Activated CD8-positive, alpha-beta memory T cell treated with anti-CD3 and anti-CD28 coated beads, Interleukin-2, amount 50 U/mL, for 48 hours (primary cell): ENCODE measurements at places on chromosomes 12 and 14.

GRCh38 chr12:131409211-131409610 is 301.7 kb upstream of the SFSWAP start:
- DNase-seq = no peak

GRCh38 chr12:130981074-130981742 is 27.5 kb downstream of the ADGRD1 start:
- no peak for DNase-seq

GRCh38 chr12:132474237-132474741 is 15.7 kb upstream of the FBRSL1 start:
- no peak for DNase-seq

DNA sequence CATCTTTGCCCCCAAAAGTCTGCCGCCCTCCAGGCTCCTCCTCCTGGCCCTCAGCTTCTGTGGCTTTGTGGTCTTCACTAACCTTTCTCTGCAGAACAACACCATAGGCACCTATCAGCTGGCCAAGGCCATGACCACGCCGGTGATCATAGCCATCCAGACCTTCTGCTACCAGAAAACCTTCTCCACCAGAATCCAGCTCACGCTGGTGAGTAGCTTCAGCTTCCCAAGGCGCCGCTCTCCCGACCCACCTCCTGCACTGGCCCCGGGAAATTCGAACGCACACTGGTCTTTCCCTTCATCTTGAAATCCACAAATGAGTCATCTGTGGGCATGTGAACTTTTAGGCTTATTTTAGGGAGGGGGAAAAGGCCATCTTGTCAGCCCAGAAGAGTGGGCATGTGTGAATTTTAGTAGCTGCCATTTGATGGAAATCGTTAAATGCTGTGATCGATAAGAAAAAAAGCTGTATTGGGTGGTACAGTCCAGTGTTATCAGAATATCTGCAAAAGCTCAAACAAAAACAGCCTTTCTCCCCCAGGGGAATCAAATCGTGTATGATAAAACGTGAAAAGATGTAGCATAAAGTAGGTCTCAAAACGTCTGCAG is 700 bp downstream of the SLC35E3 start:
- peak; percentile 69 for DNase-seq

- no peak for DNase-seq
Observed at GRCh38 chr12:120890963-120891362, 13.2 kb downstream of the SPPL3 start.

- DNase-seq = no peak
Observed at GRCh38 chr12:7100239-7100638, 8.0 kb upstream of the C1R start.

- no peak for DNase-seq
Observed at GRCh38 chr14:74891870-74892269, 10.2 kb downstream of the DLST start.

- no peak for DNase-seq
Observed at GRCh38 chr14:104787736-104788135, 7.8 kb downstream of the AKT1 start.

GRCh38 chr12:108205864-108206263 is 76.8 kb downstream of the WSCD2 start:
- no peak for DNase-seq

GRCh38 chr14:105151084-105151837 is 17.3 kb downstream of the JAG2 start:
- DNase-seq = no peak

- no peak for DNase-seq
Observed at GRCh38 chr12:46494424-46494823, 121.9 kb upstream of the SLC38A2 start.

DNA sequence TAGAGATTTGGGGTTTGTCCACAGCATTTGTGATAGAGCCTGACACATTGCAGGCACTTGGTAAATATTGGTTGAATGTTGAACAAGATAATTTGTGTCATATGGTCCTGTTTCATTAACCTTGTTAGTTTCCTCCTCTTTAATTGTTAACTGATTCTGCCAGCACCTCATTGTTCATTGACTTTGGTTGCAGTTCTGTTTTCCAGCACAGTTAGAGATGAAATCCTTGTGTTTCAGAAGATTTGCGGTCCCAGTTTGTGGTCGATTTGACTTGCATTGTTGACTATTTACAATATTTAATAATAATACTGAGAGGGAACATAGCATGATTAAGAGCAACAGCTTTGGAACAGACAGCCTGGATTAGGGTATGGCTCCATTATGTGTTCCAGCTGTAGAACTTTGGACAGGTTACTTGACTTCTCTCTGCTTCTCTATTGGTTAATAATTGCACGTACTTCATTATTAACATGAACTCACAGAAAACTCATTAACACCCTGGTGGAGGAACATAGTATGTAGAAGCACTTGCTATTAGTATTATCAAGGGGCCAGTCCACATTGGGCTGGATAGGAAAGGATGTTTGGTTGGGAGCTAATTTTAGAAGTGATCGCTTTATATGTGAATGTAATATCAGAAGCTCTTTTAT is 8.7 kb downstream of the DRAM1 start:
- DNase-seq = no peak

DNA sequence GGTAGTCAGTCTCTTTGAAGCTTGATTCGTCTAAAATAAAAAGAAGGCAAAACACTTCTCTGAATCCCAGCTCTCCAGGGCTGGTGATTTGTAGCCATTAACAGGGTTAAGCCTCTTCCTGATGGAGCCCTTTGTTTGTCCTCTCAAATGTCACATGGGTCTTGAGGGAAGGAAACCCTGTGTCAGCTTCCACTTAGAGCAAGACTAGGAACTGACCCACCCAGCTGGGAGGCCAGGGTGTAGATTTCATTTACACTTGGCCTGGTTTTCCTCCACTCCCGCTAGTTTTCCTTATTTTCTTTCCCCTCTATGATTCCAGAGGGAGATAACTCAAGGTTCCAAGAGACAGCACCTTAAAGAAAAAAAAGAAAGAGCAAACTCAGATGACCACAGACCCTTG is 230.5 kb upstream of the EGLN3 start:
- DNase-seq = no peak

- DNase-seq = no peak
Observed at GRCh38 chr12:66268562-66268961, 33.7 kb upstream of the HELB start.

DNA sequence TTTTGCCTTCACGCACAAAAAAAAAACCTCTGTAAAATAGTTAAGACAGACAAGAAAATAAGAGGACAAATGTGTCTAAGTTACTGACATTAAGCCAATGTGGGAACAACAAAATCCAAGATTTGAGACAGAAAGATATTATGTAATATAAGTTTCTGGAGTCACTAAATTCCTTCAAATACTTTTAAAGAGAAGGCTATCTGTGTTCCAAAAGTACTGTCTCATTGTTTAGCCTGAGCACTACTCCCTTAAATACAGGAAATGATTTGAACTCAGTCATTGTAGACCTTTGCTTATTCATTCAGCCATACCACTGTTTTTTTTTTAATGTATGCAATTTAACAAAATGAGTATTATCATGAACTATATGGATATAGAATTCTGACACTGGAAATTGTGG is 82.7 kb upstream of the KITLG start:
- DNase-seq = no peak

DNA sequence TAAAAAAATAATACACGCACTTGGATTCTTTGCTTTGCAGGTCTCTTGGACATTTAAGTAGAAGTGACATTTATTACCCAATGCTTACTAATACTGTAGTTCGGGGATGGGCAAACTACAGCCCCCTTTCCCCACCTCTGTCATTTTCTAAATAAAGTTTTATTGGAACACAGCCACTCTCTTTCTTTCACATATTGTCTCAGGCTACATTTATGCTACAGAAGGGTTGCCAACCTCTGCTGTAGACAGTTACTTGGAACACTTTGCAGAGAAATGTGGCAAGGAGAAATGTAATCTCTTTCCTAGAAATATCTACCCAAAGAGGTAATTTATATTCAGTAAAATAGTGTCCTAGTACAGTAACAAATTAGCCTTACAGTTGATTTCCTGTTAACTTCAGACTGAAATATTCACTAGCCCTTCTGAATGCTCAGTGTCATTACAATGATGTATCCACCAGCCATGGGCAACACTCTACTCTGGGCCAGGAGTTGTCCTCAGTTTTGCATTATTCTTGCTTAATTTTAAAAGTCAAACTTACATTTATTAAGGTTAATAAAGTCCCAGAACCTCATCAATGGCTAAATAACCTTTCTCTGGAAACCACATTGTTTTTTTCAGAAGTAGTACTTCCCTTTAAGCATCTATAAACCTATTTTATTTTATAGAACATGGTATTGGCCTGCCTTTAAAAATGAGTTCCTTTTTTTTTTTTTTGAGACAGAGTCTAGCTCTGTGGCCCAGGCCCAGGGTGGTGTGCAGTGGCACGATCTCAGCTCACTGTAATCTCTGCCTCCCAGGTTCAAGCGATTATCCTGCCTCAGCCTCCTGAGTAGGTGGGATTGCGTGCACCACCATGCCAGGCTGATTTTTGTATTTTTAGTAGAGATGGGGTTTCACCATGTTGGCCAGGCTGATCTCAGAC is 269.6 kb upstream of the AMIGO2 start:
- peak; percentile 65 for DNase-seq

DNA sequence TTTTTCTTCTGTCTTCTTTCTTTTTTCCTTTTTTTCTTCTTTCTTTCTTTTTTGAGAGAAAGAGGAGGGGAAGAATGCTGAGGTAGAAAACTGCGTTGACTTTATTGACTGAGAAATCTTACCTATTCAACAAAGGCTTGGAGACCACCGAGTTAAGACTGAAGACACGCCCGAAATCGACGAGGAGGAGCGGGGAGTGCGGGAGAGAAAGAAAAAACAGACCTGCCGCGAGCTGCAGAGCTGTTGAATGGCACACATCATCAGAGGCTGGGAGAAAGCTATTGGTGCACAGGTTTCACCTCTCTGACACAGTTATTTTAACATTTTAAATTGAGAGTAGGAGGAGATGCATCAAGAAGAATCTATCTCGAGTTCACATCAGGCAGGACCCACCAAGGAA is 5.1 kb downstream of the ASCL1 start:
- DNase-seq = no peak

GRCh38 chr14:22474730-22475351 is 114.2 kb downstream of the DAD1 start:
- no peak for DNase-seq

DNA sequence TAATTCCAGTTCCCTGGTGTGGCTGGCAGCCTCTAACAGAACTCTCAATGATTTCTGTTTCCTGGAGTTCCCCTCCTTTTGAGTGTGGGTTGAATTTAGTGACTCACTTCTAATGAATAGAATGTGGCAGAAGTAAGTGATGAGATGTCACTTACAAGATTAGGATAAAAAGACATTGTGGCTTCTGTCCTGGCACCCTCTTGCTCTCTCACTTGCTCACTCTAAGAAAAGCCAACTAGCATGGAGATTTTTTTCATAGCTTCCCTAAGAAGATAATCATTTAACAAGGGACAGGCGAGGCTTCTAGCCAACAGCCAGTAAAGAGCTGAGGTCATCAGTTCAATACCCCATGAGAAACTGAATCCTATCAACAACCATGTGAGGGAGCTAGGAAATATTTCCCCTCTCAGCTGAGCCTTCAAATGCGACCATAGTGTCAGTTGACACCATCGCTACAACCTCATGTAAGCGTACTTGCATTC is 156.7 kb downstream of the TMTC3 start:
- DNase-seq = peak; percentile 50

GRCh38 chr14:87935081-87935828 is 57.7 kb downstream of the GALC start:
- DNase-seq = no peak

DNA sequence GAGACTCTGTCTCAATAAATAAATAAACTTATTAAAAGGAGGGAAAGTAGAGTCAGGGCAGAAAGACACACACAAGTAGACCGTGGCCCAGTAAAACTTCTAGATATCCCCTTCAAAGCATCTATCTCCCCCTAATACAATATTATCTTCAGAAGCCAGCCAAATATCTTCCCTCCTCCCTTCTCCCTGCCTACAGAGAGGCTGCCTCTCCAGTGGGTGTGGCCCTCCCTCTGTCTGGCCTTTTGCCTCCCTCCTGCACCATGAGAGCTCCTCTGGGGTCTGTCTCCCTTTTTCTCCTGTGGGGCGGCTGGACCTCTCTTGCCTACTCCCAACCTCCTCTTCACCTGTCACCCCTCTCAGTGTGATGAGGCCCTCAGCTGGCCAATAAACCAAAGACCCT is 139.2 kb downstream of the EGLN3 start:
- DNase-seq = no peak

GRCh38 chr12:92938638-92939037 is 9.5 kb upstream of the EEA1 start:
- no peak for DNase-seq

GRCh38 chr12:105420659-105421240 is 90.3 kb downstream of the C12orf75 start:
- DNase-seq = peak; percentile 79

- DNase-seq = no peak
Observed at GRCh38 chr12:12486661-12487240, 75.9 kb downstream of the DUSP16 start.

DNA sequence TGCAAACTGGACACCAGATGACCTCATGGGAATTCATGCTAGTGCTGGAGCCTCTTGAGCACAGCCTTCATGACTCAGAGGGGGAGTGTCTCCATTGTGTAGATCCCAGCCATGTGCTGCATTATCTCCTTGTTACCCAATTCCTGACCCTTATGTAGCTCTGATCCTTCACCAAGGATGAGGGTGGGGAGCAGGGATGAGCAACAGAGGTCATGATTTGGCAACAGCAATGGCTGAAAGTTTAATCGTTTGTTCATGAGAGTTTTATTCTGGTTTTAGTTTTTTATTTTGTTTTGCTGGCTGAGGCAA is 9.5 kb upstream of the BDKRB1 start:
- no peak for DNase-seq

DNA sequence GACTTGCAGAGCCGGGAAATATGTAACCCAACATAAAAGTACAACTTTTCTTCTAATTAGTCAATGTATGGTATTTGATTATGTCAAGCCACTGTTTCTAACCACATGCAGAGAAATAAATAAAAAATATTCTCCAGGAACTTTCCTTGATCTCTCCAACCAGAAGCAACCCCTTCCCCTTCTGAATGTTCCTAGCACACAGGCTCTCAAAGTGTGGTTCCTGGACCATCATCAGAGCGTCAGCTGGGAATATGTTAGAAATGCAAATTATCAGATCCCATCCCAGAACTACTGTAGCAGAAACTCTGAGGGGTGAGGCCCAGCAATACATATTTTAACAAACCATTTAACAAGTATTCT is 21.0 kb upstream of the ITPR2 start:
- no peak for DNase-seq

DNA sequence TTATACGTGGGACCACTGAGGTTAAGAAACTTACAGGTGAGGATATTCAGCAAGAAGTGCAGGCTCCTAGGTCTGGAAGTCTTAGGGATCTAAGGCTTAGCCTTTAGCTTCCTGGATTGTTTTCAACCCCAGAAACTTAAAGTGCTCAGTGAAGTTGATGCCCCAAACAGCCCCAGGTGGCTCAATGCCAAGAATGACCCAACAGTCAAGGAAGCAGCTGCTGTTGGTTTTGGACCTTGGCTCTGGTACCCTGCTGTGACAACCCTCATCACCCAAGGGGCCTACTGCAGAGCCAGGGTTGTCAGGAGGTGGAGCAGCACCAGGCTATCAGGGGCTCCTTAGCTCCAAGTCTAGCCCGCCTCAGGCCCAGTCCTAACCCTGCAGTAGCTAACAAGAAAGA is 36.8 kb downstream of the VDR start:
- DNase-seq = no peak
